ENCODE measurements at places on chromosomes 16 and 17.

DNA sequence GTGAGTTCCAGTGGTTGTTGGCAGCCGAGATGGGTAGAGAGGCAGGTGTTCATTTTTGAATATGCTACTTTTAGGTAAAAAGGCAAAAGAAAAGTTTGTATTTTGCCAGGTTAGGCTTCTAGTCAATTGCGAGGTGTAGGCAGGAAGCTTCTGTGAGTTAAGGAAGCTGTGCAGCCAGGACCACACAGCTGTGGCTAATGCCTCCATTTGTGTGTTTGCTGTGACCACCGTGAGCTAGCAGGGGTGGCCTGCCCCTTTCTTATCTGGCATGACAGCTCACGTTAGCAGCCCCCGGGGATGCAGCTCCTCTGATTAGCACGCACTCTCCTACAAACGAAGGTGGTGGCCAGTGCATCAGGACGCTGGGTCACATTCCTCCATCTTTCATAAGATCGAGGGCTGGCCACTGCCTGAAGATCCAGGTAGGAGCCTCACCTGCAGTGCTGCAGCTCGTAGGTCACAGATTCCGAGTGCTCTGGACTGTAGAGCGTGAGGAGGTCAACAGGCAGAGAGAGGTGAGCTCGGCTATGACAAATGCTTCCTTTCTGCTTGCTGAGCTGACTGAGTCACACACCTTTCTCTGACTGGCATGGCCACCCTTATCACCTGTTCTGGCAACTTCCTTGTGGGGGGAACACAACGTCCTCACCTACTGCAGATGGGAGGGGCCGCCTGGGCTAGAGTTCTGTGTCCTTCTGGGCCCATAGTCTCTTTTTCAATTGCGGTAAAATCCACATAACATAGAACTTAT is 244.4 kb downstream of the HS3ST3B1 start:
- DNase-seq: no peak

GRCh38 chr16:21219551-21219950 is 8.2 kb upstream of the ZP2 start:
- DNase-seq: no peak

- no peak for DNase-seq
These were observed 37.1 kb upstream of the MYLK3 start for GRCh38 chr16:46785076-46785845.

DNA sequence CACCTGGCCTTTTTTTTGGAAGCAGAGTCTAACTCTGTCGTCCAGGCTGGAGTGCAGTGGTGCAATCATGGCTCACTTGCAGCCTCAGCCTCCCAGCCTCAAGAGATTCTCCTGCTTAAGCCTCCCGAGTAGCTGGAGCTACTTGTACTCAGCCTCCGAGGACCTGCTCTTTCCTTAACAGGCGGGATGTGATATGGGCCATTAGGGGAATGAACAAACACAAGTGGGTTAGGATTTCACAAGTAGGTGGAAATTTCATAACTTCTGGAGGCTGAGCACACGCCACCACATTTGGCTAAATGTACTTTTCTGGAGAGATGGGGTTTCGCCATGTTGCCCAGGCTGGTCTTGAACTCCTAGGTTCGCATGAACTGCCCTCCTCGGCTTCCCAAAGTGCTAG is 4.1 kb downstream of the PAM16 start:
- no peak for DNase-seq

DNA sequence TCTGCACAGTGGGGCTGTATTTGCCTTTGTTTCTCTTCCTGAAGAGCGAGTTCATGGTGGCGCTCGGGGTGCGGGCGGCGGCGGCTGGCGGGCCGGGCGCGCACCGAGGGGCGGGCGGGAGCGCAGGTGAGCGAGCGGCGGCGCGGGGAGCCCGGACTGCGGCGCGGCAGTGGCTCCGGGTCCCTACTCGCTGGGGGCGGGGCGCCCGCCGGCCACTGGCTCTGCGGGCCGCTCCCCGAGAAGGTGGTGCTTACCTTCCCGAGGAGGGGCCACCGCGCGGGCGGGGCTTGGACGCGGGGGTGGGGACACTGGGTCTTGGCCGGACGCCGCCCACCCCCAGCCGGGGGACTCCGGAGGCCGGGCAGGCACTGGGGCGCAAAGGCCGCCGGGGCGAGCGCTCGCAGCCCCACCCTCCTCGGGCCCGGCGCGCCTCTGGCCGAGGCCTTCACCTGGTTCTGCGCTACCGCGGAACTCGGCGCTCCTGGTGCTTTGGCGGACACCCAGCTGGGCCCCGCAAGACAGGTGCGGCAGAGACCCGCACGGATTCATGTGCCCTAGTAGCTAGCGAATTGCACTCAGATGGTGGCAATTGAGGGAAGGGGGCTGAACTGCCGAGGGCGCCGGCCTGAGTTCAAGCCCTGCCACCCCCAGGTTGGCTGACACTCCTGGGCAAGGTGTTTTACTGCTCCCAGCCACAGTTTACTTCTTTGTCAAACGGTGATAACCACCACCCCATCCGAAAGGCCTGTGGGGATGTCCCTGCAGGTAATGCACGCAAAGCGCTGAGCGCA is at the start of gene PPL:
TSS of gene PPL (minus strand) at position 158 of the 791 bp plus-strand sequence. CDS start at position 55, 103 bp downstream.
- no peak for DNase-seq

GRCh38 chr17:69268543-69269014 is 40.0 kb upstream of the ABCA10 start:
- no peak for DNase-seq

DNA sequence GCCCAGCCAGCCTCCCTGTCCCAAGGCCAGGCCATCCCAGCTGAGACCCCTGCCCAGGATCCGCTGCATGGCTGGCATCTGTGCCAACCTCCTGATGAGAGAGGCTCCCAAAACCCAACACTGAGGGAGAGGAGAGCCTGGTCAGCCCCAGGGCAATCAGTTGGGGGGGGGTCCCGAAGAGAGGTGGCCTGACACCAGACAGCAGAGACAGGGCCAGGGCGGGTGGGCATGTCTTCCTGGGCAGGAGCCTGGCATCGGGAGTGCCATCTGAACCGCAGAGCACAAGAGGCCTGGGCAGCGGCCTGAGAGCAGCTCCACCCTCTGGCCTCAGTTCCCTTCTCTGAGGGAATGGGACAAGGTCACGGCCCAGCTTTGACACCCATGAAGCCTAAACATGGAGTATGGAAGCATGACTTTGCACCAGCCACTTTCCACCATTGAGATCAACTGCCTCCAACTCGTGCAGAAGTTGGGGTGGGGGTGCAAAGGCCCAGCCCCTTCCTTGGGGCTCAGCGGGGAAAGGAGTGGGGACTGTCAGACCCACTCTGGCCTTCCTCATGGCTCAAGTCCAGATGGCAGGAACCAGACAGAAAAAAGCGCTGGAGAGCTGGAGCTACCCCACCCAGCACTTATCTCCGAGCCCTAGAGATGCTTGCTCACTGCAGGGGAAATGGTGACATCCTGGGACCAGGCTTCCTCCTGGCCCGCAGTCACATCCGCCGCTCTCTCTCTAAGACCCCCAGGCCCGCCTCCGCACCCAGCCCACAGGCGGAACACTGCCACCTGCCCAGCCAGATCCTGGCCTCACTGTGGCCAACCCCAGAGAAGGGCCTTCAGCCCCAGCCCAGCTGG is 9.7 kb downstream of the RHBDF2 start:
- DNase-seq: no peak

DNA sequence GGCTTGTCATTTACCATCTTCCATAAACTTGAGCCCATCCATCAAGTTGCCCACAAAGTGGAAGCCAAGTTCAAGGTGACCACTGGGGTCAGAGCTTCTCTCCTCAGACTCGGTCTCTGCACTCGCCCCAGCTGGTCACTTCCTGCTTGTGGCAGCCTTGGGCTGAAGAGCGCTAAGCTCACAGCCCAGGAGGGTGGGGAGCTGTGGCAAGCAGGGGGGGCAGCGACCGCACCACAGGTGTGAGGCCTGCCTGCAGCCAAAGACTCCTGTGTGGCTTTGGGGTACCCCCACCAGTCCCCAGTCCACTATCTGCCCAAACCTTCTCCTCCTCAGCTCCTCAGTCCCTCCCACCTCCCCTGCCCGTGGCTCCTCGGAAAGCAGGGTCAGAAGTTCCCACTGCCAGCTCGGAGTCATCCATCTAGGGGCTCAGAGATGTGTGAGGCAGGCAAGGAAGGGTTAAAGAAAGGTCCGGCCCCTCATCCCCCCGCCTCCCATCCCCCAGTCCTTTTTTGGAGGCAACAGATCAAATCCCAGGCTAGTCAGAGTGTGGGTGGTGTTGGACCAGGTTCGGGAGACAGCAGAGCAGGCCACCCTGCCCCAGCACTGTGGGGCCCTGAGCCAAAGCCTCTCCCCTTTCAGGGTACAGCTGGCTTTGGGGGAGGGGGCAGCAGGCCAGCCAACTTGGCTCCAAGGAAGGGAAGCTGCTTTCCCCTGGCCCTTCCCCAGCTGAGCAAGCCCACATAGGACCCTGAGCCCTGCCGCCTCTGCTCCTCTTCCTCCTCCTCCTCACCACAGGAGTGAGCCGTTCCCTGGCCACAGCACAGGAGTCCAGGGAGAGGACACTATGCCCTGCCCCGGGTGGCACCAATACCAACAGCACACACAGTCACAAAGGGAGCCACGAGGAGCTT is 3.2 kb downstream of the CSF3 start:
- no peak for DNase-seq

DNA sequence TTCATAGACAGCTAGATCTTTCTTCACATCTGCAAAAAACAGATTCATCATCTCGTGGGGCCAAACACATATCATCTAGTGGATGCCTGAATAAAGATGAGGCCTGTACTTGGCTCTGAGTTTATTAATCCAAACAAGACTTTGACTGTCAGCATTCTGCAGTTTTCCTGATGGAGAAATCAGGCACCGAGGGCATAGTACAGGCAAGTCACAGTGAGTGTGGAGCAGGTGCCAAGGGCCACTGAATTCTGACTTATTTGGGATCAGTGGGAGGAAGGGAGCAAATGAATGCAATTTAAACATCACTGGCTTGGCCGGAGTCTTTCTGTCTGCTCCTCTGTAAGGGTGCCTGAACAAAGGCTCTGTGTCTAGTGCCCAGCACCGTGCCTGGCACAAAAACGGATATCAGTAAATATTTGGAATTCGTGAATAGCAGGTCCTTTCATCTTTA is 975 bp downstream of the CFAP20 start:
- no peak for DNase-seq
